BJ (cell line): ENCODE measurements at places on chromosomes 13 and 19. TPM values are rescaled to one million over a fixed set of nuclear protein-coding genes. Genes with fewer than 3 reads are reported as not detected.

DNA sequence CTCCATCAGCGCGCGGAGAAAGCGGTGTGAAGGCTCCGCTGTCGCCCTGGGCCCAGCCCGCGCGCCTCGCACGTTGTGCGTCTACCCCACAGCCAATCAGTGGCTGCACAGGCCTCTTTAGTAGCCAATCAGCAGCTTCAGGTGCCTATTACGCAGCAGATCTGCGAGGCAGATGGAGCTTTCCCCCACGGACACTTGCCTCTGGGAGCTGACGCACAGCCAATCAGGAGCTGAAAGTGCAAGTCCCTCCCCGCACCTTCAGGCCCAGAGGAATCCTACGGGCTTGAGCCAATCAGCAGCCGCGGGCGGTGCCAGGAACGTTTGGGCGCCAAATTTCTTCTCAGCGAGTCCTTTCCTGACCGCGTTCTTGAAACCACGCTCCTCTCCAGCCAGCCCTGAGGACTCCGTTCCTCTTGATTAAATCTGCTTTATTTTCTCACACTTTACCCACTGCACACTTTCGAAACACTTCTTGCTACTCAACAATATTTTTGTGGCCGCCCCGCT lies 39.9 kb downstream of the SIGLEC7 start:
- no peak for DNase-seq

DNA sequence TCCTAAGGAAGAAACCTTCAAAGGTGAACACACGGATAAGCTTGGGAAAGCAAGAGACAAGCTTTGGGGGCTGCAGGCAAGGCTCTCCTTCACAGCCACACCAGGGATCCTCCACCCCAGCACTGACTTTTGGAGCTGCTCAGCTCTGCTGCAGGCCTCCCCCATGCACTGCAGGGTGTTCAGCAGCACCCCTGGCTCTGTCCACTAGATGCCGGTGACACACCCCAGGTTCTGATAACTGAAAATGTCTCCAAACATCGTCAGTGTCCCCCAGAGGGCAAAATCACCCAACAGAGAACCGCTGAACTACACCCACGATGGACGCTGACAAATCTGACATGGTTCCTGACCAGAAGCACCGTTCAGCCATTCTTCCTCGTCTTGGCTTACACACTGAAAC lies 90.5 kb downstream of the STK24 start:
- no peak for DNase-seq

GRCh38 chr13:102198418-102199311 lies 203.2 kb downstream of the FGF14 start:
- DNase-seq = peak; percentile 3

GRCh38 chr19:19677579-19677978 lies 8.9 kb downstream of the ZNF101 start:
- no peak for DNase-seq

DNA sequence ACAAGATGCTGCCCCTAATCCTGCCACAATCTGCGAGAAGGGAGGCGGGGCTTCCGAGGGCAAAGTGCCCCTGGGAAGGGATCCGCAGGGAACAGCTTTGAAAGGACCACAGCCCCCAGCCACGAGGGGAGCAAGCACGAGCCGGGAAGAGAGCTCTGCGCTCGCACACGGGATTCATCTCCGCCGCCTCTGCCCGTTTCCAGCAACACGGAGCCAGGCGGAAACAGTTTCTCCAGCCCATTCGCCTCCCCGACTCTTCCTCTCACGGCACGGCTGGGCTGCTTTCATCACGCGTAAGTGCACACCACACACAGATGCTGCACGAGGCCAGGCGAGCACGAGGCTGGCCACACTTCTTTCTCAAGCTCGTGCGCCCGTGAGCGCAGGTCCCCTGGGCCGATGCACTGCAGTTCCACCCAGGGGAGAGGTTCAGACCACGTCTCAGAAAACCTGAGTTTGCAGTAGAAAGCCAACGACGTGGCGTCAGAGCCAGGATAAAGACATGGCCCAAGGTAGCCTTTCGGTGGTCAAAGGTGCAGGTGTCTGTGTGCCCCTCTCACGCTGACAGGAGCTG lies 33.6 kb downstream of the NAXD start:
- no peak for DNase-seq

- DNase-seq = no peak
Measured at GRCh38 chr13:80962855-80963254, 621.9 kb upstream of the SPRY2 start.

DNA sequence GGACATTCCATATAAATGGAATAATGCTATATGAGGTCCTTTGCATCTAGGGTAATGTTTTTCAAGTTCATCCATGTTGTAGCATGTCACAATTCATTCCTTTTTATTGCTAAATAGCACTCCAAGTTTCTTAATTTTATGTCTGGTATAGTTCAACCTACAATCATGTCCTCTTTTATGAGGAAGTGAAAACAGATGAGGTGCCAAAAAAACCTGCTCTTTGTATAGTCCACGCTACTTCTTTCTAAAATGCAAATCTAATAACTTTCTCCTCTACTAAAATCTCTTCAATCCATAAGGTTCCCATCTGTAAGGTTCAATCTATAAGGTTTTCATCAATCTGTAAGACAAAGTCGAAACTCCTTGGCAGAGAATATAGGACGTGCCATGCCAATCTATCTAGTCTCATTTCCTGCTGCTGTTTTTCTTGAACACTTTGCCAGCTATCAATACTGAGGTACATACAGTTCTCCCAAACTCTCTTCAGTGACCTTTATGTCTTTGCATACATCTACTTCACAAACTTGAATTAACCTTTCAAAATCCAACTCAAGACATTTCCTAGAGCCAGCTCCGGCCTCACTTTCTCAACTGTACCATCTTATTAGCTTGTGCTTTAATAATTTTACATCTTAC lies 33.7 kb downstream of the INTS6 start:
- no peak for DNase-seq

The RETN gene
- polyA plus RNA-seq = not detected in 2 replicates

The ZNF570 gene
- polyA plus RNA-seq = 1.4 and 3.5 TPM in 2 replicates

GRCh38 chr13:94384231-94384905 lies 95.1 kb downstream of the DCT start:
- DNase-seq = no peak

DNA sequence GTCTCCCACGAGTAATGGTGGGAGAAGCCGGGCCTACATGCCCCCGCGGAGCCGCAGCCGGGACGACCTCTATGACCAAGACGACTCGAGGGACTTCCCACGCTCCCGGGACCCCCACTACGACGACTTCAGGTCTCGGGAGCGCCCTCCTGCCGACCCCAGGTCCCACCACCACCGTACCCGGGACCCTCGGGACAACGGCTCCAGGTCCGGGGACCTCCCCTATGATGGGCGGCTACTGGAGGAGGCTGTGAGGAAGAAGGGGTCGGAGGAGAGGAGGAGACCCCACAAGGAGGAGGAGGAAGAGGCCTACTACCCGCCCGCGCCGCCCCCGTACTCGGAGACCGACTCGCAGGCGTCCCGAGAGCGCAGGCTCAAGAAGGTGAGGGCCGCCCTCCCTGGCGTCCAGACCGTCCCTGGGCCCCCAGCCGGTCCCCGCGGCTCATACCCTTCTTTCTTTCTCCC lies 1.4 kb upstream of the USF2 start:
- DNase-seq = no peak

The IRGQ gene
- 5.4 and 7.0 TPM in 2 replicates for polyA plus RNA-seq
